Activated CD4-positive, alpha-beta T cell treated with anti-CD3 and anti-CD28 coated beads for 1 hour (primary cell): ENCODE measurements at places on chromosomes 5 and 9.

DNA sequence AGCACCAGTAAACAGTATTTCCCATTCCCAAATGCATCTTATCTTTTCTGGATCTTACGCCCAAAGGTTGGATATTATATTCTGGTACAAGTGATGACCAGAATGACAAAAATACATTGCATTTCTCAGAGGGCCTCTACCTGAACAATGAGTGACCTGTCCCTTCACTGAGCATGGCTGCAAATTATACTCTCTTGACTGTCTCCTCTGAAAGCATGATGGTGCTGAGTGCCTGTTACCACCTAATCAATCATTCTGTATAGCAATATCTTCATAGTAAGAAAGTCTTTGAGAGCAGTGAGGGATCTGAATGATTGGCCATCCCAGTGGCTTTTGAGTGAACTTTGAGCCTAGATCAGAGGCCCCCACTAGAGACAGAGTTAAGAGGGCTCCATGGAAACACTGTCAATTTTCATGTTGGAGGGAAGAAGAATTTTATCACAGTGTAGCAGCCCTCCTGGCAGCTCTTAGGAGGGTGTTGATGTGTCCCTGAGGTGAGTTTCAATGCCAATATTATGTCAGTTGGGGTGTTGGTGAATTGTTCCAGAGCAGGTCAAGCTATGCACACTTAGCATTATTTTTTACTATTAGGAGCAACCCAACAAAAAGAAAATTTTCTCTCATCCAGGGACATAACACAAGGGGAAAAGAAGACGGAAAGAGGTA, 171.7 kb downstream of the MARCHF11 start:
- DNase-seq = no peak

GRCh38 chr5:65696892-65697291, 25.0 kb downstream of the SGTB start:
- DNase-seq = no peak

- DNase-seq = no peak
Observed at GRCh38 chr9:118209343-118209742, 505.1 kb downstream of the TLR4 start.

- DNase-seq = no peak
Observed at GRCh38 chr5:73155271-73156222, 17.4 kb upstream of the TMEM174 start.

GRCh38 chr5:140642718-140643117, 3.5 kb downstream of the TMCO6 start:
- DNase-seq = no peak

- no peak for DNase-seq
Observed at GRCh38 chr5:158264264-158264663, 405.3 kb upstream of the CLINT1 start.

DNA sequence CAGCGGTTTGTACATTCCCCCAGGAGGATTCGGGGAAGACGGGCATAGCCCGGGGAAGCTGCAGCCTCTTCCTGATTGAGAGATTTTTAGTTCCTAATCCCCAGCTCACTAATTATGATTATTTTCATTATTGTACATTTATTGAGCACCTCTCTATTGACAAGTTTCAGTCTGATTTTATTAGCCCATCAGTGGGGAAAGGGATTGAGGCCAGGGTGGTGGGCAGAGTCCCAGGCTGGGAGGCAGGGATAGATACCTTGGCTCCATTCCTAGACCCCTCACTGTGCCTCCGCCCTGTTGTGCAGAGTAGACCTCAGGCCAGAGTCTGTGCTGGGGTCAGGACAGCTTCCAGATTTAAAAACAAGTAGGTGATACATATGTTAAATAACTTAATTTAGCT, 27.2 kb downstream of the TCOF1 start:
- no peak for DNase-seq

DNA sequence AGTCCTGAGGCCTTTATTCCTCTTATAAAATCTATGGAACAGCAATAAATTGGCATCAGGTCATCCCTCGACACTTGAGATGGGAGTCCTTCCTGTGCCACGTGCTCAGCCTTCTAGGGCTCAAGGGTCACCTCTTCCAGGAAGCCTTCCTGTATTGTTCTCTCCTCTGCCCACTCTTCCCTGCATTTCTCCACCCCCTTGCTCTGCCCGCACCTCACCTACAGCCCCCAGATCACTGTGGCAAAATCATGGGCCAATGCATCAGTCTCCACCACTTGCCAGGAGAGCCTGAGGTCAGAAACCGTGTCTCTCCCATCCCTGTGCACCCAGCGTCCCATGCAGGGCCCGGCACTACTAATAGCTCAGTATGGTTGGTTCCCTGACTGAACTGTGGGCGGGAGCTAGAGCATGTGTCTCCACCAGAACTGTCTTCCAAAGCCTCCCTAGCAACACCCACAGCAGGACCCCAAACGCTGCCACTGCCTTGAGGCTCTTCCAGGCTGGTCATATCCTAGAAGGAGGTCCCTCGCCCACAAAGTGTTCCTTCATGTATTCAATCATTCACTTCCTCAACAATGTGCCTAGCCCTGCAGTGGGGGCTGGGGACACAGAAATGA, 13.5 kb downstream of the DUSP1 start:
- DNase-seq = no peak

- no peak for DNase-seq
Observed at GRCh38 chr9:27572566-27572917, 739 bp downstream of the C9orf72 start.
